ENCODE measurements at places on chromosomes 6 and 20.

DNA sequence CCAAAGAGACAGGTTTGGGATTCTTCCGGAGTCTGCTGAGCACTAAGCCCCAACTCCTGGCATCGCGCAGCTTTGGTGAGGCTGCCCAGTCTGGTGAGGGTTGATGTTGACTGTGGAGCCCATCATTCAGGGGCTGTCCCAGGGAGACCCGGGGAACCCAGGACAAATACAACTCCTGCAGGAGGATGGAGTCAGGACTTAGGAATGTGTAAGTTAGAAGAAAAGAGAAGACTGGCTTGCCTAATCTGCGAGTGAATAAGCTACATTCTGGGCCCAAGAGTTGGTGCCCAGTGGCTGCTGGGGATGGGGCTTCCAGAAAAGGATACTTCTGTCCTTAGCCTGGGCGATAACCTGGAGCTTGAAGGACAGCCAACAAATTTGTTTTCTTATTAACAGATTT is 47.9 kb downstream of the STK35 start:
- DNase-seq: no peak

- no peak for DNase-seq
Measured at GRCh38 chr6:100901582-100901981, 20.5 kb upstream of the ASCC3 start.

DNA sequence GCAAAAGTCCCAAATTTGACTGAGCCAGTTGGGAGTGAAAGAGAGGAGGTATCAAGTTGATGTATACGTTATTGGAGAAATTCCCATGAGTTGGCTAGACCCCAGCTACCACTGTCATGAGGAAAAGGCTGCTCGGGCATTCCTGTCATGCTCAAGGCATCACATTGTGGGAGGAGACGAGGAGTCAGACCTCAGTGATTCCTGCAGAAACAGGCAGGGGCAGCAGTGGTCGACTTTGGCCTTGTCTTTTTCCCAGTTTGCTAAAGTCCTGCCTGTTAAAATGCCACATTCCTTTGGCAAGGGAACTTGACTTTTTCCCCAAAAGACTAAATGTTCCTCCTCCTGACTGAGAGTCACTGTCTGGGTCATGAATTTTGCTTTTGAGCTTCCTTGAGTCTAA is 295.5 kb upstream of the HS3ST5 start:
- DNase-seq: no peak

DNA sequence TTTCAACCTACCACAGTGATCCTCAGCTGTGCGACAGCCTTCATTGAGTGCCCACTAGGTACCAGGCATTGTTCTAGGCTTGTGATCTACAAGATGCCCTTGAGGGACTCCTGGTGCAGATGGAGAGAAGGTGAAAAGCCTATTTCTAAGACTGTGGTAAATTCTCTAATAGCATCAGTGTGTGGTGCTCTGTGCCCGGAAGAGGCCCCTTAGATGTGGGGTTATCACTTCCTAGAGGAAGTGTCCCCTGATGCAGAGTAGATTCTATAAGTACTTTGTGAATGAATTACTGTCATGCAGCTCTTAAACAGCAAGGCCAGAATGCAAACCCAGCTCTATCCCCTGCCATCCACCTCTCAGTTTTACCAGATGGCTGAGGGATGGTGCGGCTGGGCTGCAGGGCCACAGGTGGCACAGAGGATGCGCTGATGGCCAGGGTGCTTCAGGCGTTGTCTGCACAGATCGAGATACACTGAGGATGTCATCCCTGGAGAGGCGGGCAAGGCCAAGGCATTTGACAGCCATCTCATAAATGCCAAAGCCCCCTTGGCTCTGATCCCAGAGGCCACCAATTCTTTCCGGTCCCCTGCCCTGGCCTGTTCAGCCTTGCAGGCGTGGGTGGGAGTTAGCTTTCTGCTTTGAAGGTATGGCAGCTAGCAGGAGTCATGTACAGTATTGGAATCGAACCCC is 96.7 kb downstream of the TOX2 start:
- no peak for DNase-seq

DNA sequence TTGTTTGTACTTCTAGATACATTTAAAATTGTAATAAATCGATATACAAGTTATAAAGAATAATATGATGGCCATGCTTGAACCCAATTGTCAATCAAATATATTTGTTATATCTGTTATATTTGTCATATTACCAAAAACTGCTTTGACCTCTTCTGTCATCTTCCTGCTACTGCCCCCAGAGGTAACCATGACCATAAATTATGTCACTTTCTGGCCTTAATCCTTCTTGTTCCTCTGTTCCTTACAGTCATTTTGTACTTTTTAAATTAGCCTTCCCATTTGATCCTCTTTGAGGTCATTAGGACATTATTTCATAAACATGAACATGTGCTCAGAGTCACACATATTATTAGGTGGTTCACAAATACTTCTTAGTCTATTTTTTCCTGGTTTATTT is 124.7 kb downstream of the HFE start:
- no peak for DNase-seq

DNA sequence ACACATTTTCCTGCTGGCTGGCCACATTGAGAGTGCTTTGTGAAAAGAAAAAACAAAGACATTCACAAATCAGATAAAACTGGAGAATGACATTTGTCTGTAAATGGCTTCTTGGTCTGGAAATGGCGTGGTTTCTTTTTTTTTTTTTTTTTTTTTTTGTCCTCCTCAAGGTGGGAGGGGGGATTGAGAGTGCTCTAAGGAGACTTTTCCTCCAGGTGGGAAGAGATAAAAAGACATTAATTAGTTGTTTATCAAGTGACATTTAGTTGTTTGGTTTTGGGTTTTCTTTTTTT is 40.4 kb downstream of the GNAS start:
- no peak for DNase-seq

- DNase-seq: peak; percentile 46
Measured at GRCh38 chr20:40676491-40677269, 12.4 kb downstream of the MAFB start.

DNA sequence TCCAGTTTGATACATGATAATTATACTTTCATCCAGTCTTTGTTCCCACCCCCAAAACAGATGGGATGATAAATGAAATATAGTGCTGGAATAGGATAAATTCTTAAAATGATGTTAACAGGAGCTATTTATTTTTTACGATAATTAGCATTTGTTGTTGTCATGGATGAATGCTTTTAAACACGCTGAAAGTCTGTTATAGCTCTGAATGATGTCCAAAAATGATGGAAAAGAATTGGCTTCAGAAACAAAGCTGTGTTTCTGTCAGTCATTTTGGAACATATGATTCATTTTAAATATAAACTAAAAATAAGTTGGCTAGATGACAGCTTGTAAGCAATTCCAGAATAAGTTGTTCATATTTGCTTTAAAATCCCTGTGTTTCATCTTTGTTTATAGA is 237.4 kb downstream of the GRIK2 start:
- DNase-seq: no peak

- no peak for DNase-seq
Measured at GRCh38 chr6:106177786-106178185, 91.7 kb downstream of the PRDM1 start.
